Bronchial smooth muscle cell (primary cell): ENCODE measurements at places on chromosomes 12 and 14. TPM values are rescaled to one million over a fixed set of nuclear protein-coding genes. Genes with fewer than 3 reads are reported as not detected.

The ADAM20 gene
- 0.94 and 1.9 TPM in 2 replicates for total RNA-seq

The GMPR2 gene
- total RNA-seq, result 118 and 120 TPM in 2 replicates

The KCNK10 gene
- not detected in 2 replicates for total RNA-seq

The DEPDC4 gene
- total RNA-seq, result 0.43 and 0.47 TPM in 2 replicates

The SERPINA5 gene
- under 0.01 and 0.09 TPM in 2 replicates for total RNA-seq

The PMCH gene
- total RNA-seq, result 0.16 TPM in 1 of 2 replicates, not detected in the other

The FSCB gene
- under 0.01 TPM in 1 of 2 replicates, not detected in the other for total RNA-seq

The ARHGEF25 gene
- total RNA-seq, result 33.4 and 38.7 TPM in 2 replicates

The DIO2 gene
- 11.5 and 24.3 TPM in 2 replicates for total RNA-seq

The ZNF891 gene
- total RNA-seq, result 0.79 and 0.94 TPM in 2 replicates

The PARP2 gene
- 3.3 and 5.7 TPM in 2 replicates for total RNA-seq

The CLEC4C gene
- total RNA-seq, result not detected in 2 replicates

The SMIM41 gene
- total RNA-seq, result 2.0 and 7.5 TPM in 2 replicates

The CLEC1A gene
- not detected in 2 replicates for total RNA-seq

The ACADS gene
- 13.3 and 14.3 TPM in 2 replicates for total RNA-seq

The FZD10 gene
- total RNA-seq, result not detected in 2 replicates

The TC2N gene
- 0.32 TPM in 1 of 2 replicates, not detected in the other for total RNA-seq

The SPTB gene
- total RNA-seq, result not detected in 2 replicates

The BMP4 gene
- total RNA-seq, result 1.1 and 7.6 TPM in 2 replicates

The SERPINA10 gene
- not detected in 2 replicates for total RNA-seq

The CCDC175 gene
- not detected in 2 replicates for total RNA-seq

The TCL1B gene
- not detected in 2 replicates for total RNA-seq

The FGF23 gene
- under 0.01 TPM in 1 of 2 replicates, not detected in the other for total RNA-seq

The RNASE2 gene
- not detected in 2 replicates for total RNA-seq

The SERPINA9 gene
- not detected in 2 replicates for total RNA-seq

The SAMD15 gene
- total RNA-seq, result 0.94 and 1.3 TPM in 2 replicates

The RNASE3 gene
- total RNA-seq, result 0.16 TPM in 1 of 2 replicates, not detected in the other

The TMTC1 gene
- total RNA-seq, result 15.2 and 28.7 TPM in 2 replicates

The CCDC177 gene
- 0.09 TPM in 1 of 2 replicates, not detected in the other for total RNA-seq

The GPR68 gene
- total RNA-seq, result 10.4 and 42.4 TPM in 2 replicates

The MFAP5 gene
- total RNA-seq, result 17.5 and 106 TPM in 2 replicates
